ENCODE measurements at places on chromosomes 7 and 10. TPM values are rescaled to one million over a fixed set of nuclear protein-coding genes. Genes with fewer than 3 reads are reported as not detected.

DNA sequence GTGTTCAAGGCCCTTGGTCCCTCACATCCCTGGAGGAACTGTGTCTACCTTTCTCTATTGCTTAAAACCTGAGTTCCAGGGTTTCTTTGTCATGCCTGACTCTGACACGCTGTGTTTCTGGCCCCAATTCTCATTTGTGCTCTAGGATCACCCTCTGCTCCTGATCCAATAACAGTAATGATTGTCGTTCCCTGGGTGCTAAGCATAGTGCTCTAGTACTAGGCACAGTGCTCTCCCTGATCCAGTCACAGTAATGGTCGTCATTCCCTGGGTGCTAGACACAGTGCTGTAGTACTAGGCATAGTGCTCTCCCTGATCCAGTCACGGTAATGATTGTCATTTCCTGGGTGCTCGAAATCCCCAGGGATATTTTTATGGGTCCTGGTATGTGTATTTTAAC, 46.6 kb upstream of the UCN3 start:
- DNase-seq: no peak

GRCh38 chr10:71370031-71370430, 26.7 kb upstream of the CDH23 start:
- no peak for DNase-seq

GRCh38 chr7:139124084-139124914, 14.8 kb upstream of the ZC3HAV1 start:
- DNase-seq: no peak

DNA sequence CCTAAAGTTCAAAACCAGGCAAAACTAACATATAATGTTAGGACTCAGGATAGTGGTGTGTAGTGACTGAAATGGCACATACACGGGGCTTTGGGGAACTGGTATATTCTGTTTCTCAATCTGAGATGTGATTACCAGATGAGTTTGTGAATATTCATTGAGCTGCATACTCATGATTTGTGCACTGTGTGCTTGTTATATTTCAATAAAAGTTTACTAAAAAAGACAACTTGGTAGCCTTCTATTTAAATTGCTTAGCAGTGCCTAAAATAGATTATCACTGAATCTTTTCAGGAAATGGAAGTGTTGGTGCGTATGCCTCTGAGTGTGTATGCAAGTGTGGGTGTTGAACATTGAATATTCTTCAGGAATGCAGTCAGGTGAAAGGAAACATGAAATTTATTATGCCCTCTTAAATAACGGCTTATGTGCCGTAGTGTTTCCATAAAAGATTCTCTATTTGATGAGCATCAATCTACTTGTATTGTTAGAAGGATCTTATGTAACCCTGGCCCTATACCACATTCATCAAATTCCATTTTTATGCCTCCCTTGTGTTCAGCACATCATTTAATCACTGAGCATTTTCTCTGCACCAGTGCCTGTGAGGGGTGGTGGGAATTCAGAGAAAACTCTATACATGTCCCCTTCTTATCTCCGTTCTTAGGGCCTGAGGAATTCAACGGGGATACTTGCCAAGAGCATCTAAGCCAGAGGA, 82.6 kb upstream of the AUTS2 start:
- no peak for DNase-seq

- DNase-seq: no peak
Observed at GRCh38 chr10:543131-543530, 146.3 kb downstream of the DIP2C start.

DNA sequence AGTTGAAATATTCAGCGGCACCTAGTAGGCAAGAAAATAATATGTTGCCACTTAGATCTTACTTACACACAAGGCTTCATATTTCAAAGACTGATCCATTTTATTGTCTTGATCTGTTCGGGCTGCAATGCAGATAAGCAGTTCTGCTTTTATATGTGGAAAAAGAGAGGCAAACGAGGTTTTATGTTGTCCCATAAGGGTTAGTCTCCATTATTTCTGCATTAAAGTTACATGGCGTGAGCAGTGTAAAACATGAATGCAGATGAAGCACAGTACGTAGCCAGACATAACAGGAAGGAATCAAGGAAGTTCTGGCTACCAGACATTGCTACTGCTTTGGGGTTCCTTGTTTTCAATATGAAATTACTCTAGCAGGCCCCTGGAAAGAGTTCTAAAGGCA, 224.8 kb downstream of the BBS9 start:
- DNase-seq: no peak

DNA sequence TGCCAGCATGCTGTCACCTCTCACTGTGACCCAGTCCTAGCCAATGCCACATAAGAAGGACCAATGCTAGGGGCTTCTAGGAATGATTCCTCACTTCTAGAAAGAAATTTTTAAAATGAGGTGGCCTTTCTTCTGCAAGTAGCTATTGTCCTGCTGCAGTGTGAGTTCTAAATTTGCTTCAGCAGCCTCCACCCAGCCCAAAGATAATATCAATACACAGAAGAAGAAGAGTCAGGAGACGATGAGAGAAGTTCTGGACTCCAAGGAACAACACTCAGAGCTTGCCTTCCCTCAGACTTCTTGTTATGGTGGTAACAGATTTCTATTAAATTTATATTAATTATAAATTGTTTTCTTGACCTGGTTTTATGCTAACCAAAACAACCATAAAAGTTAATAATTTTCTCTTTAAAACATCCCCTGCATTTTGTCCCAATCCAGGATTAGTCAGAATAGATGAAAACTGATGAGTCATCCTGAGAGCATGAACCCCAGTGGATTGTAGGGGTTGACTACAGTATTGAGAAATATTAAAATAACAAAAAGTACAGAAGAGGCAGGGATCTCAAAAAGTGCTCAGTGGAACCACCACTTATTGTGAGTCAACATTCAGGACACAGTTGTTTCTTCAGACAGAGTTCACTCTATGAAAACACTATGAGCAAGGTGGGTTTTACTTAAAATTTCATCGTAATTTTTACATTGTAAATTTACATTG, 29.6 kb upstream of the AKR1C2 start:
- no peak for DNase-seq

DNA sequence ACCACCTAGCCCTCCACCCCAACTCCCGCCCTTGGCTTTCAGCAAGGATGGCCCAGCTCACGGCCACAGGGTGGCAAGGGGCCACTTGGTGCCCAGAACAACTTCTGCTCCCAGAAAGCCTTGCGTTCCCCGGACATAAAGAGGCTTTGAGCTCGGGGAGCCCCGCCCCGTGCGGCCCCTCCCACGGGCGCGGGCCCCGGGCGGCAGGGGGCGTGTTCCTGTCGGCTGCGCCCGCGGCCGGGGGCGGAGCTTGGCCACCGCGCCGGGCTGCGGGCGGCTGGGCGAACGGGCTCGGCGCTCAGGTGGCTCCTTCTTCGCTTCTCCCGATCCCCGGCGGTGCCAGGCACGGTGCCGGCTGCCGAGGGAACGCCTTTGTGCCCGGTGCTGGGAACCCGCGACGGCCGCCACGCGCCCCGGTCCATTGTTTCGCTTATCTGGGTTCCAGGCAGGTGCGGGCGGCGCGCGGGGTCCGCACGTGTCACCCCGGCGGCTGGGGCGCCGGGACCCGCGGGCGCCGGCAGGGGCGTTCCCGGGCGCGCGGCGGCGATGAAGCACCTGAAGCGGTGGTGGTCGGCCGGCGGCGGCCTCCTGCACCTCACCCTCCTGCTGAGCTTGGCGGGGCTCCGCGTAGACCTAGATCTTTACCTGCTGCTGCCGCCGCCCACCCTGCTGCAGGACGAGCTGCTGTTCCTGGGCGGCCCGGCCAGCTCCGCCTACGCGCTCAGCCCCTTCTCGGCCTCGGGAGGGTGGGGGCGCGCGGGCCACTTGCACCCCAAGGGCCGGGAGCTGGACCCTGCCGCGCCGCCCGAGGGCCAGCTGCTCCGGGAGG, at the start of gene NFE2L3:
Gene NFE2L3, plus strand, starts transcription at position 246 of the 829 bp plus-strand sequence. Its CDS starts 301 bp downstream, at position 547.
- DNase-seq: peak; percentile 79

- peak; percentile 3 for DNase-seq
Observed at GRCh38 chr7:98209166-98209920, 1.9 kb upstream of the BHLHA15 start.

GRCh38 chr7:25579778-25580075, 351.4 kb upstream of the NPVF start:
- DNase-seq: no peak

- no peak for DNase-seq
Observed at GRCh38 chr10:4813496-4813895, 12.5 kb upstream of the AKR1E2 start.

GRCh38 chr10:101485681-101486554, 102.1 kb downstream of the POLL start:
- no peak for DNase-seq

- no peak for DNase-seq
Observed at GRCh38 chr10:35276889-35277288, 59.4 kb upstream of the CCNY start.

GRCh38 chr10:77925410-77925794, 1.2 kb downstream of the DLG5 start:
- no peak for DNase-seq

DNA sequence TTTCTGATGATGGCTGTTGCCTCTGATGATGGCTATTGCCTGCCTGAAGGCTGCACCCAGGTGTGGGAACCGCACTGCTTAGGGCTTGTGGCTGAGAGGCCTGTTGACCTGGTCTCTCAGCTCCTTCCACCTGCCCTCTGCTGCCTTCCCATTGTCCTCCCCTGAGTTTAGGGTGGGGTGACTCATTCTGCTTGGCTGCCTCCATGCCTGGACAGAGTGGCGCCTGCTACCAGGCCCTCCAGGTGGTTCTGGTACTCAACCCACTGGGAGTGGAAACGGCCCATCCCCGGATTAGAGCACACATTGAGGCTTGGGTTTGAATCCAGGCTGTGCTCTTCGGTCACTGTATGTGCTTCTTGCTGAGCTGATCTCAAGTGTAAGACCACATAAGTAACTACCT, 120.6 kb downstream of the SEM1 start:
- DNase-seq: no peak

DNA sequence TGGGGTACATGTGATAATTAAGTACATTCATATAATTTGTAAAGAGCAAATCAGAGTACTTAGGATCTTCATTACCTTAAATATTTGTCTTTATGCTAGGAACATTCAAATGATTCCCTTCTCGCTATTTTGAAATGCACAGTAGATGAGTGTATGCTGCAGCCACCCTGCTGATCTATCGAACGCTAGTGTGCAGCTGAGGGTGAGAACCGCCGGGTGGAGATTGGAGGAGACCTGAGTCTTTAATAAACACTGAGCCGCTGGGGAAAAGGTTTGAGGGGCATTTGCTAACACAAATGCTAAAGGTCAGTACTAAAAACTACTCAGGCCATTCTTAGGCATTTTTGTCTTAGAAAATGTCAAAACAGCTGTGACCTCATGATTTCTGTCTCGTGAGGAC, 148.0 kb downstream of the DPP6 start:
- no peak for DNase-seq

GRCh38 chr10:102997998-102998397, 79.9 kb downstream of the CNNM2 start:
- DNase-seq: no peak

DNA sequence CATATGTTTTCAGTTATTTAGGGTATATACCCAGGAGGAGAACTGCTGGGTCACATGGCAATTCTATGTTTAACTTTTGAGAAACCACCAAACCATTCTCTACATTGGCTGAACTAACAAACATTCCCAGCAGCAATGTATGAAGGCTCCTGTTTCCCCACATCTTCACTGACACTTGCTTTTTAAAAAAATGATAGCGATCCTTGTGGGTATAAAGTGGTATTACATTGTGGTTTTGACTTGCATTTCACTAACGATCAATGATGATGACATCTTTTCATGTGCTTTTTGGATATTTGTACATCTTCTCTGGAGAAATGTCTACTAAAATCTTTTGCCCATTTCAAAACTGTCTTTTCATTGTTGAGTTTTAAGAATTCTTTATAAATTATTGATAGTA, 51.2 kb upstream of the ANAPC16 start:
- no peak for DNase-seq

DNA sequence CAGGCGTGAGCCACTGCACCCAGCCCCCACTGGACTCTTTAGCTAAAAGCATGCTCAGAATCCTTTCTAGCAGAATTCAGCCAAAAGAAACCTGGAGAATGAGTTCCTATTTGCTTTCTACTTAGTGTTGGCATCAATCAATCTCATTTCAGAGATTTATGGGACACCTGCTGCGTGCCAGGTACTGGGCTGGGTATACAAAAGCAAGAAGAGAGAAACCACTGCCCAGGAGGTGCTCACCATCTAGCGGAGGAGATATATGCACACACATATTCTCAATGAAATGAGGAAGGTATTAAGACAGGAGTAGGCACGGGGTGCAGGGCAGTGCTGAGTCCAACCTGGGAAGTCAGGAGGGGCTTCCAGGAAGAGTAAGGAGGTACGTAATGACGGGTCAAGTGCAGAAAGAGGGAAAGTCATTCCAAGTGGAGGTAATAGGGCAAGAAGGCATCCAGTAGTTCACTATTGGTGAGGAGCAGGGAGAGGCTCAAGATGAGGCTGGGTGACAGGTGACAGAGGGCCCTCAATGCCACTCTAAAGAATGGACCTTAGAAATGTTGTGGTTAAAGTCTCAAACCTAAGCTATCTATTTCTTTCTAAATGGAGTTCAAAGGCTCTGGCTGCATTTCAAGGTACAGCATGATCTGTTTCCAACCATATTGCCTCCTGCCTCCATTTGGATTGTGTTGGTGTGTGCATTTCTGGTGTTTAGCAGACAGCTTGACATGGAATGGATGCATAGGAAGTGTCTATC, 22.1 kb downstream of the ABLIM1 start:
- DNase-seq: no peak

DNA sequence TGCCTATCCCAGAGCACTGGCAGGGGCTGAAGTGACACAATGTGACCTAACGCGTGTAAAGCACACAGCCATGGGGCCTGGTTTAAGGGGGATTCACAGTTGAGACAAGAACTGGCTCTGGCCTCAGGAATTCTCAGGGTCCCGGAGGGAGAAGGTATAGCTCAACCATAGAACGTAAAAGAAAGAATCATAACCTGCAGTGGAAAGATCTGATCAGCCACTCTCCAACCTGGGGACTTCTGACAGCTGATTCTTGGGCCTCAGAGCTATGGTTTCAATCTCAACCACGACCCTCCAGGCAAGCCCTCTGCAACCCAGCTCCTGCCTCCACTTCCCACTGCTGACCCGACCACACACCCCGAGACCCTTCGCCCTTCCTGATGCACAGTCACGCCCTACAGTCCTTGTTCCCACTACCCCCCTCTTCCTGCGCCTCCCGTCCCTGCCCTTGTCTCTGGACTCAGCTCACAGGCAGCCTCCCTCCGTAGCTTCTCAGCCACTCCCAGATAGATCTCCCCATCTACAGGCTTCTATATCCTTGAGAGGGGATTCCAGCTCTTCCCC, 245.2 kb downstream of the BUB3 start:
- DNase-seq: no peak

Gene TRIL
- not detected for total RNA-seq

Gene DPYSL4
- 0.52 TPM for total RNA-seq

Gene PHYHIPL
- total RNA-seq: not detected

Gene SMURF1
- 30.8 TPM for total RNA-seq

Gene KCNIP2
- 4.1 TPM for total RNA-seq

Gene TMEM196
- total RNA-seq: not detected

Gene OPN4
- total RNA-seq: not detected

Gene CNPY1
- not detected for total RNA-seq

Gene CYP3A7
- total RNA-seq: not detected
